Endothelial cell (in vitro differentiated cells): ENCODE measurements at places on chromosomes 7 and 10.

- DNase-seq = no peak
Measured at GRCh38 chr7:96100737-96101136, 221.2 kb downstream of the SLC25A13 start.

GRCh38 chr10:126568809-126569385 lies 101.6 kb downstream of the C10orf90 start:
- no peak for DNase-seq

- peak; percentile 36 for DNase-seq
Measured at GRCh38 chr10:14240253-14241189, 90.2 kb downstream of the FRMD4A start.

DNA sequence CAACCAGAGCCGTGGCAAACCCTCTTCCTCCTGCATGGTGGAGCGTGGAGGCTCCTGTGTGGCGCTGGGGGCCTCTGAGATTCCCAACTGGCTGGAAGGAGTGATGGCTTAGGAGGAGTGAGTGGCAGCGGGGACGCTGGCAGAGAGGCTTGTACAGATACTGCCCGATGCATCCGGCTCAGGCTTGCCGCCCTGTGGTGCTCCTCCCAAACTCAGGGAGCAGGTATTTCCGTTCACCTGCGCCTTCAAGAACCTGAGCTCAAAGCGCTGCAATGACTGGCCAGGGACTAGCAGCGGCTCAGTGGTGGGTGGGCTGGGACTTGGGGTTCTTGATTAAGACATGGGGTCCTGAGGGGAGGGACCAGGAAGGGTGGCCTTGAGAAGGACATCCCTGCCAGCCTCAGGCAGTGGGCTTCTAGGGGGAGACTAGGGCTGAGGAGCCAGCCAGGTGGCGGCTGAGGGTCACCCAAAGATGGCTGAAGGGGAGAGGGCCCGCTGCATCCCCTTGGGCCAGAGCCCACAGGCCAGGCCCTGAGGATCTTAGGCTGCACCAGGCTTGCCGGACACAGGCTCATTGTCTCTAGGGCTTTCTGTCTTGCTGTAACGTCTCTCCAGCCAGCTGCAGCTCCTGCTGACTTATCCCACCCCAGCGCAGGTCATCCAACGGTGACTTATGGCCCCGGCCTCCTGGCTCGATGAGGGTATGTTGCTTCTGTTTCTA lies 3.2 kb downstream of the ZNF775 start:
- DNase-seq = no peak

- DNase-seq = no peak
Measured at GRCh38 chr10:133150656-133151055, 9.4 kb upstream of the KNDC1 start.
